Right lung (tissue), 10 donors: ENCODE measurements at places on chromosomes 12 and 14. TPM values are rescaled to one million over a fixed set of nuclear protein-coding genes. Genes with fewer than 3 reads are reported as not detected.

DNA sequence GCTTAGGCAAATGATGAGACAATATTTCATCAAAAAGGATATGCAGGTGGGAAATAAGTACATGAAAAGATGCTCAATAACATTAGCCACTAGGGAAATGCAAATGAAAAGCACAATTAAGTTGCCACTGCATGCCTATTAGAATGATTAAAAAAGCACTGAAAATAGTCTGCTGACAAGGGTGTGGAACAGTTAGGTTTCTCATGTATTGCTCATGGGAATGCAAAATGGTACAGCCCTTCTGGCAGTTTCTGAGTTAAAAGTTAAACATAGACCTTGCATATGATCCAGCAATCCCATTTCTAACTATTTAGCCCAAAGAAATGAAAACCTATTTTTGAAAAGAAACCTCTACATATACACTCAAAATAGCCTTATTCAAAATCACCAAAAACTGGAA, 393.0 kb downstream of the BMP4 start:
- no peak for DNase-seq

GRCh38 chr14:104874571-104875411, 9.7 kb downstream of the CEP170B start:
- no peak for DNase-seq

The VPS33A gene
- 9.9 TPM for polyA plus RNA-seq

DNA sequence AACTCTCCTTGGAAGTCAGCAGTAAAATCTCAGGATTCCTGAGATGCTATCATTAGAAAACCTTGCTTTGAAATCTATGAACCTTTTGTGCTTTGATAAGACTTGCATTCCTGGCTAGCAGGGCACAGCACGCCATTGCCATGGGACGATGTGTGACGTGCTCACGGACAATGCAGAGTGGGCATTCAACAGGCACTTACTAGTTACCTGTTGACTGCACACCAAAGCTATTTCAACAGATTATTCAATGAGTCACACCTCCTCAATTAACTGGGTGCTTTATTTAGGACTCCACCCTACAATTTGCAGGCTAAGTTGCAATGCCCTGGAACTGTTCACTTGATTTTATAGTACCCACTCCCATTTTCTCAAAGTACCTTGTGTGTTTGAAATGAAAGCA, 11.3 kb downstream of the NOS1 start:
- no peak for DNase-seq
